ENCODE measurements at places on chromosomes 13 and 19. TPM values are rescaled to one million over a fixed set of nuclear protein-coding genes. Genes with fewer than 3 reads are reported as not detected.

GRCh38 chr13:36606060-36606459 lies 67.8 kb upstream of the SERTM1 start:
- no peak overlapping the region for H3K27ac ChIP-seq
- no peaks in the 10 kb centered on the region for H3K4me1 ChIP-seq
- H3K36me3 ChIP-seq = no peaks in the 10 kb centered on the region
- H3K4me3 ChIP-seq = no peak overlapping the region
- H3K27me3 ChIP-seq = no peaks in the 10 kb centered on the region

- peak overlapping the region; percentile 48 for H3K4me3 ChIP-seq
- H3K36me3 ChIP-seq = no peaks in the 10 kb centered on the region
- H3K4me1 ChIP-seq = peaks cover 7% of the 10 kb centered on the region
- DNase-seq = peak; percentile 41
- no peak overlapping the region for H3K27ac ChIP-seq
- no peaks in the 10 kb centered on the region for H3K27me3 ChIP-seq
These were observed 9.9 kb downstream of the RFX2 start for GRCh38 chr19:6100284-6100915.

DNA sequence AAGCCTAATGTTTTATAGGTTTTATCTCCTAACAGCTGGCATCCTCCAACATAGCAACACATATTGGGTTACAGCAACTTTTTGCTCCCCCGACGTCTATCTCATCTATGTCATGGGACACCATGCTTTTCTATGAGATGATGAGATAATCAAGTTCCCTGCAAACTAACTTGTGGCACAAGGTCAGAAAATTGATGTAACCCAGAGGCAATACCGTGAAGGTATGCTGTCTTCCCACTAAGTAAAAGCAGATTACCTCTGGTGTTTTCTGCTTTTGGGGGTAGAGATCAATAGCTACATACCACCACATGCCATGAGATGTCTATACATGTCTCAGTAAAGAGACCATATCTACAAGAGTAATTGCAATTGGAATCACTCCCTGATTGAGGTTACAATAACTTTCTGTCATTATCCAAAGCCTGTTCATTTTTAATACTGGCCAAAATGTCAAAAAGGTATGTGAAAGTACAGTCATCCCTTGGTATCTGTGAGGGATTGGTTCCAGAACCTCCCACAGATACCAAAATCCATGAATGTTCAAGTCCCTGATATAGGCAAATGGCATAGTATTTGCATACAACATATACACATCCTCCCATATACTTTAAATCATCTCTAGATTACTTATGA lies 131.3 kb downstream of the CYSLTR2 start:
- no peak overlapping the region for H3K27ac ChIP-seq
- no peak for DNase-seq
- H3K4me3 ChIP-seq = no peak overlapping the region
- H3K27me3 ChIP-seq = no peaks in the 10 kb centered on the region
- no peaks in the 10 kb centered on the region for H3K36me3 ChIP-seq

The CBARP gene
- total RNA-seq = 0.22 TPM
